ENCODE measurements at places on chromosomes 16 and 17.

DNA sequence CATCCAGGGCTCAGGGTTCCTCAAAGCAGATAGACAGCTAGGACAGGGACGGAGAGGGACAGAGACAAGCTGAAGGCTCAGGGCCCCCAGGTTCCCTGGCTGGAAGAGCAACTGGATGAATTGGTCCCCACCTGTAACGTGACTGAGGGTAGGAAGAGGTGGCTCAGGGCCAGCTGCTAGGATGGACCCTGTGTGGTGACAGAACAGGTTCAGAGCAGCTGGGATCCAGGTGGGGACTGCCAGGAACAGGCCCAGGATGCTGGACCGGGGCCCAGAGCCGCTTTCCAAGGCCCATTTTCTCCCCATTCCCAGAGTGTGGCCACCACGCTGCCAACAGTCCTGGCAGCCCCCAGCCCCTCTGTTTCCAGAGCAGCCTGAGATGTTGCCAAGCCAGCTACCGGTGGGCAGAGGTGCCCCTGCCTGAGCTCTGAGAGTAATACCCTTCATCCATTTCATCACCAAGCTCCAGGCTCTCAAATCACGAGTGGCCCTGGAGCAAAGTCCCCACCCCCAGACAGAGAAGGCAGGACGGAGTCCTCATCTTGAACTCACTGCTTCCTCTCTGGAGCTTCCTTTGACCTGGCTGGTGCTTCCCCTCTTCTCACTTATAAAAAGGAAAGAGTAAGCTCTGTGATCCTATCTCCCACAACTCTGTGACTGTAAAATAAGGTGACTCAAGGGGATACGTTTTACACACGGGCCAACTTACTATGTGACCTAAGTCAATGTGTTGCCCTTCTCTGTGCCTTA is 79.6 kb downstream of the TMEM132E start:
- no peak for DNase-seq

DNA sequence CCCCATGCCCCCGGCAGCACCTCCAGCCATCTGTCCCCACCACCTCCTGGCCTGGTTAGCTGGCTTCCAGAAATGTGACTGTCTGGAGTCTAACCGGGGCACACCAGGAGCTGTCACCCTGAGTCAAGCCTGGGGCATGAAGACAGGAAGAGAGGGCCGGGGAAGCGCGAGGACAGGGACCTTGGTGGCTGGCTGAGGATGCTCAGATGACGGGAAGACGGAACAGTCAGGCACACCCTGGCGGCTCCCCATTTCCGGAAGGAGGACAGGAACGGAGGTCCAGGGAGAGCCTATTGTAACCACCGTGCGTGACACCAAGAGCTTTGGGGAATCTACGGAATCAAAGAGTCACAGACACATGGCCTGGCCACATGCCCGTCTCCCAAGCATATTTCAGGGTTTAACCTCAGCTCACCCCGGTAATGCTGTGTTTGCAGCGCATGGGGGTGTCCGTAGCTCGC is 51.7 kb downstream of the SDK2 start:
- no peak for DNase-seq

- no peak for DNase-seq
Measured at GRCh38 chr16:85988723-85989313, 89.9 kb downstream of the IRF8 start.

GRCh38 chr17:81511804-81512561 is 616 bp downstream of the ACTG1 start:
- DNase-seq = no peak

GRCh38 chr17:72843591-72843990 is 248.9 kb downstream of the SLC39A11 start:
- no peak for DNase-seq

All from fibroblast of skin of abdomen (primary cell).